ELR (cell line): ENCODE measurements at places on chromosomes 6 and 20.

DNA sequence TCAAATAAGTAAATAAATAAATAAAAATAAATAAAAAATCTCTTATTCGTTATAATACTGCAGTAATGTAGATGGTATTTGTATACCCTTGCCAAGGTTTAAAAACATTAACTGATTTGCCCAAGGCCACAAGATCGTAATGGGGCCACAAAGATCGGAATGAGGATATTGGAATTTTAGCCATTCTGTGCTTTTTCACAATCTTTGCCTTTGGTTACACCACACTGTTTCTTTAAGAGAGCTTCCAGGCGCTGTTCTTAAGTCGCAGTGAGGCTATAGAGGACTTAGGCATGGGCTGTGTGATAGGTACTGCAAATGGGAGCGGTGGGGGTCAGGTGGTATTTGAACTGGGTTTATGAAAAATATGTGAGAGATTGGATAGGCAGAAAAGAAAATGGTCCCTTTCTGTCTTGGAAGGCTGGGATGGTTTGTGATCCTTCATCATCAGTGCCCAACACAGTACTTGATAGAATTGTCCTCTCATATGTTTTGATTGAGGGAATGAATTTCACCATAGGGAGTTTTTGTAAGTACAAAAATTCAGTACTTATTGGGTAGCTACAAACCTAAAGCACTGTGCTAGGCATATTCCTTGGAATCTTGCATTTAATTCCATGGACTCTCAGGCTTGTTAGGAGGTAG lies 1.4 kb downstream of the NUS1 start:
- DNase-seq, result peak; percentile 7

GRCh38 chr6:26366504-26366903 lies 1.5 kb downstream of the BTN3A2 start:
- peak; percentile 6 for DNase-seq

DNA sequence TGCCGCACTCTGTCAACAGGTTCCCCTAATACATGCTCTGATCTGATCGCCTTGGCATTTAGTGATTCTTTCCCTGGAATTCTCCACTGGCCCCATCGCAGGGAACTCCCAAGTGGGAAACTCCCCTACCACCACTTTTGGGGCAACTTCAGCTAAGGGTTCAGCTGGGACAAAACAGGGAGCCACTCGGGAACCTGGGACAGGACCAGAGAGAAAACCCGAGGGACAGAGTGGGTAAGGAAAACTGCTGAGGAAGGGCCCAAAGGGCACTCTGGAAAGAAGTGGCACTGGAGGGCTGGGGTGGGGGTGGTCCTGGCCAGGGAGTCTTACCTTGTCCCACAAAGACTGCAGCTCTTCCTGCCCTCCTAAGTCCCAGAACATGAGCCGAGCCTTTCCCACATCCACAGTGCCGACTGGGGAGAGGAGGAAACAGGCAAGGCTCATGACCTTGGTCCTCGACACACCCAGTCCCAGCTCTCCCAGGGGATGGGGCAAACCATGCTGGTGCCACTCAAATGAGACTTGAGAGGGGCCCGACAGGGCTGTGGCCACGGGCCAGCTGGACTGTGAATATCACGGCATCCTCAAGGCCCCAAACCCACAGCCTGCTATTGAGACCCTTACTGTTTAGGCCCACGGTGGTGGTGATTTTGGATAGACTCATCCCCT lies 1.6 kb downstream of the ARFRP1 start:
- no peak for DNase-seq

GRCh38 chr6:150026976-150027805 lies 1.9 kb upstream of the RAET1L start:
- DNase-seq, result no peak

- DNase-seq, result no peak
These were observed 11.2 kb downstream of the SLC22A2 start for GRCh38 chr6:160247457-160247883.

- DNase-seq, result no peak
These were observed 21.8 kb upstream of the GMPR start for GRCh38 chr6:16216501-16217155.
